Small intestine (tissue), 16 donors: ENCODE measurements at places on chromosomes 11 and 22.

- no peak for DNase-seq
These were observed 810.7 kb downstream of the TBC1D22A start for GRCh38 chr22:47573141-47573540.

GRCh38 chr11:107801641-107802040 lies 56.9 kb downstream of the SLC35F2 start:
- peak; percentile 83 for DNase-seq

GRCh38 chr11:35247428-35247827 lies 108.5 kb downstream of the CD44 start:
- DNase-seq, result peak; percentile 3

DNA sequence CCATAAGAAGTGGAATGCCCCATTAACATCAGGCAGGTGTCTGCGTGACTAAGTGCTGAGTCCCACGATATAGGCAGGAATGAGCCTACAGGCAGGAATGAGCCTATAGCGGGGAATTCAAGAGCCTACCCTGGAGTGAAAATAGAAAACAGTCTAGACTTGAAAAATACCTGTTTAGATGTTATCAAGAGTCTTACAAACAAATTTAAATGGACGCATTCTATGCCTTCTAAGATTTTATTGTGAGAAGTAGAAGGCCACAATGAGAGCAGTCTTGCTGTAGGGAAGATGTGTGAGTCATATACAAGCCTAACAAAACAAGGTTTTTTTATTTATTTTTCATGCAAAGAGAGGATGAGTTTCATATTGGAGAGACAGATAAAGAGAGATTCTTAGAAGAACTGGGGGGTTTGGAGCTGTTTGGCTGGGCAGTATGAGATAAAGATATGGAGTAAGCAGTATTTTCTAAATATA lies 200.8 kb upstream of the ZC3H12C start:
- no peak for DNase-seq

- DNase-seq, result no peak
These were observed 107.3 kb downstream of the RPS6KA4 start for GRCh38 chr11:64466115-64466718.

DNA sequence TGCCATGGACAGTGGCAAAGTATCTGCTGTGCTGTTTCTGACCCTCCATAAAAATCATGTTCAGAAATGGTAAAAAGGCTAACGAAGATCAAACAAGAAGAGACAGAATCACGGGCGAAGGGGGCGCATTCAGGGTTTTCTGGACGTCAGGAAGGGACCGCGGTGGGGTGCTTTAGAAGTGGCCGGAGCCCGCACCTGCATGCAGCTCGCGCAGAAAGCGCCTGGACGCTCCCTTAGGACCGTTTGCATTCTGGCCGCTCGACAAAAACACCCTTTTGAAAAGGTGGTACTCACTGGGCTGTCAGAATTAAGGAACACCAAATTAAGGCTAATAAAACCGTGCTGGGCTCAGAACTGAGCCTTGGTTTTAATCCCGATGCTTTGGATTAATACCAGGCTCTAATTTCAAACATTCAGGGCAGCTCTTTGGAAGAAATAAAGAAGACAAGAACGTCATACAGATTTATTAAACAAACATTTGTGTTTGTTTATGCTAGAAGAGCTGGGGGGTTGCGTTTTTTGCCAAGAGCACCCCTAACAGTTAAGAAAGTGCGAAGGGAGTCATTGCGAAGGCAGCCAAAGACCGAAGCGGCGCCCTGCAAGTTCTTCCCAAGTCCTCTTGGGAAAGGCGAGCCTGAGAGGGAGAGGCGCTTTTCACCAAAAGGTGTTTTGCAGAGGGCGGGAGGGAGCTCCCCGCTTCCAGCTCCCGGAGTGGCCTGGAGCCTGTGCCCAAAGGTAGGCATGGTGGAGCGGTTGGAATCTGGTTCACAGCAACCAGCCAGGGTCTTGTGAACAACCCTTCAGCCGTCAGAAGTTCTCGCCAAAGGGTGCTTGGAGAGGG lies 47.7 kb upstream of the DBX1 start:
- DNase-seq, result no peak

GRCh38 chr11:61157743-61158142 lies 3.5 kb downstream of the VPS37C start:
- DNase-seq, result no peak

DNA sequence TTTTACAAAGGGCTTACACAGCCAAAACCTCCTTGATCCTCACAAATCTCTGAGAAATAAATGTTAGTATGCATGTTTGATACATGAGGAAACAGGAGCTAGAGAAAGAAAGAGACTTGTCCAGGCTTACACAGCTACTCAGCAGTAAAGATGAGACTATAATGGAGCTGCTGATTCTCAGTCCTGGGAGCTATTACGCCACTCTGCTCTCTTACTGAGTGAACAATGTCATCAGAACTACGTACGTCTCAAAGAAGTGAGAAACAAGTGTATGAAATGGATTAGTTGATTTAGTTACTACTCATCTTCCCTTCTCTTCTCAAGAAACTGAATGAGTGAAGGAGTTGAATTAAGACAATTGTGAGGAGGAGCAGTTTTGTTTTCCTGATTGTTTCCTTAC lies 12.3 kb downstream of the MS4A6E start:
- DNase-seq, result no peak

DNA sequence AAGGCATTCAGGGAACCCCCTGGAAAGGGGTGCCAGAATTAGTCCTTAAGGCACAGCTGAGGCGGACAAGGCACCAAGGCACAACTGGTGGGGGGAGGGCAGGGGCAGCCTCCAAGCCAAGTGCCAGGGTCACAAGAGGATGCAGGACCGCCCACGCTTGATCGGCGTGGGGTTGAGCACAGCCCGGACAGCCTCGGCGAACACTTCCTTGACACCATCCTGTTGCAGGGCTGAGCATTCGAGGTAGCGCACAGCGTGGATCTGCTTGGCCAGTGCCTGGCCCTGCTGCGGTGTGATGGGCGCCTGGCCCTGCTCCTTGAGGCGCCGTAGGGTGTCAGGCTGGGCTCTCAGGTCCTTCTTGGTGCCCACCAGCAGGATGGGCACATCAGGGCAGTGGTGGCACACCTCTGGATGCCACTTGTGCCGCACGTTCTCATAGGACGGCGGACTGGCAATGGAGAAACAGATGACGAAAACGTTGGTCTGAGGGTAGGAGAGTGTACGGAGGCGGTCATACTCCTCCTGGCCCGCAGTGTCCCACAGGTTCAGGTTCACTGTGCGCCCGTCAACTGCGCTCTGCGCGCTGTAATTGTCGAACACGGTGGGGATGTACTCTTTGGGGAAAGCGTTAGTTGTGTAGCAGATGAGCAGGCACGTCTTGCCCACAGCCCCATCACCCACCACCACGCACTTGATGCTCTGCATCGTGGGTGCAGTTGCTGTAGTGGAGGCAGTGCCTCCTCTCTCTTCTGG lies 13.1 kb downstream of the RHOG start:
- DNase-seq, result no peak

DNA sequence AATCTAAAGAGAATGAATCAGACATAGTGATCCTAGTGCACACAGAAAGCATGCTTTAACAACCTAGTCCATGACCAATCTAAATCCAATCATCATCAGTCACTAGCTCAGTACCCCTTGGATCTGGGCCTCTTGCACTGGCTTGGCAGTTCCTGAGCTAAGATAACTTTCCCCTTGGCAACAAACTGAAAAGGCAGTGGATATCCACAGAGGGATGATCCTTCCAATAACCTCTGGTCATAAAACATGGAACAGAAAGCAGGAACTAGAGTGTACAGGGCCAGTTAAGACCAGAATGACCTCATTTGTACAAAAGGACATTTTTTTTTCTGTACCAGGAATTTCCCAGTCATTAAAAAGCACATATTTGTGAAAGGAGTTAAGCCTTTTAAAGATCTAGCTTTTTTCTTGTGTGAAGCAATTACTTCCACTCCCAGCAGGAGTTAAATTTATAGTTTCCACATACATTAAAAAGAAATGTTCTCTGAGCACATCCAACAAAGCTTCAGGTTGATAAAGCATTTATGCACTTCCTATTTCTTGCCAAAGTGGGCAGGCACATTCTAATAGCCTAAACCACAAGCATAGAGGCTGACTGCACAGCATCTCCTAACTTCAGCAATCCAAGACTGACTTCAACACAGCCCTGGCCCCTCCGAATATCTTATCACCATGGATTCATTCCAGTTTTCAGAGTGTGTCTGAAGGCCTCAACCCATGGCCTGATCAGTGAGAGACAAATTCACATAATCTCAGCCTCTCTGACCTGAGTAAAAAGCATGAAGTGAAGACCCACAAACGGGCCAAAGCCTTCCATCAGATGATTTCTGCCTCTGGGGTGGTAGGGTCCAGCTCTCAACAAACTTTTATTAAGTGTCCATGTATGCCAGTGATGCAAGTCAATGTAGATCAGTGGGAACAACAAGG lies 29.9 kb downstream of the GUCY1A2 start:
- no peak for DNase-seq

GRCh38 chr11:43214471-43214870 lies 97.3 kb upstream of the API5 start:
- DNase-seq, result no peak

- no peak for DNase-seq
These were observed 34.4 kb downstream of the LRRC32 start for GRCh38 chr11:76635991-76636738.

GRCh38 chr11:69486056-69486772 lies 4.8 kb downstream of the LINC01488 start:
- DNase-seq, result no peak

DNA sequence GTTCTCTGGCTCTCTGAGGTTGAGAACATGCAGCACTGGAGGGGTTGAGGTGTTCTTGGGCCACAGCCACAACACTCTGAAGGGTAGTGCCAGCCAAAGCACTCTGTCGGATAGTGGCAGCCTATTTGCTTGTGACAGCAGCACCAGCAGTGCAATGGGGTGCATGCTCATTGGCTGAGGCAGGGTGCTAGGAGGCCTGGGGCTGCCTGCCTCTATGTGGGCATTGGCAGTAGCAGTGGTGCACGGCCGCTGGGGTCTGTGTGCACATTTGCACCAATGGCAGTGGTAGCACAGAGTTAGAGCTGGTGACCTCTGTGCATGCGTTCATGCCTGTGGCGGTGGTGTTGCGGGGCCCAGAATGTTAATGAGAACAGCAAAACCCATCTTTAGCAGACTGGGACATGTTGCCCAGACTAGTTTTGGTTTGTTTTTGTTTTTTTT lies 25.4 kb downstream of the PI4KA start:
- DNase-seq, result no peak

- DNase-seq, result no peak
These were observed 77.1 kb downstream of the UVRAG start for GRCh38 chr11:75891947-75892739.

GRCh38 chr11:48169717-48170116 lies 46.9 kb upstream of the OR4B1 start:
- no peak for DNase-seq

DNA sequence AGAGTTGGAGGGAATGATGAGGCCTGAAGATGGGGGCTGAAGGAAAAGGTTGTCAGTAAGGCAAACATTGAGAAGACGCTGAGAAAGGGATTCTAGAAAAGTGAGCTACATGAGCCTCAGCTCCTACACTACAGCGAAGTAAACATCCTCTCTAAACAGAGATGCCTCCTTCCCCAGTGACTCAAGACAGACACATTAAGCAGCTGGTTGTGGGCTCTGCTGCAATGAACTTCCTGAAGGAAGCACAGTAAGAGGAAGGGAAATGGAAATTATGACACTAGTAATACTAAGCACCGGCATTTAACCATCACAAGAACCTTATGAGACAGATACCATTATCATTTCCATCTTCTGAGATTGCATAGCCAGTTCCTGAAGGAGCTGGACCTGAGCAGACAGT lies 190.5 kb downstream of the C11orf87 start:
- no peak for DNase-seq

DNA sequence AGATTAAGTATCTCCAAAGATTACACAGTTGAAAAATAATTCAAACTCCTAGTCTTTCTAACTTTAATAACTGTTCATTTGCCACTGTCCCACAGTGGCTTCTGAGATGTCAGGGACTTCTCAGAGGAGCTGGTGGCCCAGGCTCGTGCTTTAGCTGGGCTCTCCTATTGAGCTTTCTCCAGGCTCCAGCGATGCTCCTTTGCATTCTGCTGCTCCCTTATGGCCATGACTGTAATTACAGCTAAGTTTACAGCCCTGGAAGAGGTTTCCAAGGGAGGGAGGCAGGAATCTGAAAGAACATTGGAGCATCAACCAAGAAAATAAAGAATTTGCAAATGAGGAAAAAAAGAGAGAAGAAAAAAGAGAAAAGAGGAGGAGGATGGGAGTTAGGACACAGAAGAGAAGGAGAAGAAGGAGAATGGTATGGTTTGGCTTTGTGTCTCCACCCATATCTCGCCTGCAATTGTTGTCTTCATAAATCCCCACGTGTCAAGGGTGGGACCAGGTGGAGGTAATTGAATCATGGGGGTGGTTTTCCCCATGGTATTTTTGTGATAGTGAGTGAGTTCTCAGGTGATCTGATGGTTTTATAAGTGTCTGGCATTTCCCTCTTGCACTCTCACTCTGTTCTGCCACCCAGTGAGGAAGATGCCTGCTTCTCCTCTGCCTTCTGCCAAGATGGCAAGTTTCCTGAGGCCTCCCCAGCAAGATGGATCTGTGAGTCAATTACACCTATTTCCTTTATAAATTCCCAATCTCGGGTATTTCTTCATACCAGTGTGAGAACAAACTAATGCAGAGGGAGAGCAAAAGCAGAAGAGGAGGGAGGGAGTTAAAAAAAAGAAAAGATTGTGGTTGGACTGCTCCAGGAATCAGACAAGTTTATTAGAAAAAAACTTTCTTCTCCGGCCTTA lies 857.0 kb downstream of the KCNA4 start:
- DNase-seq, result peak; percentile 43

DNA sequence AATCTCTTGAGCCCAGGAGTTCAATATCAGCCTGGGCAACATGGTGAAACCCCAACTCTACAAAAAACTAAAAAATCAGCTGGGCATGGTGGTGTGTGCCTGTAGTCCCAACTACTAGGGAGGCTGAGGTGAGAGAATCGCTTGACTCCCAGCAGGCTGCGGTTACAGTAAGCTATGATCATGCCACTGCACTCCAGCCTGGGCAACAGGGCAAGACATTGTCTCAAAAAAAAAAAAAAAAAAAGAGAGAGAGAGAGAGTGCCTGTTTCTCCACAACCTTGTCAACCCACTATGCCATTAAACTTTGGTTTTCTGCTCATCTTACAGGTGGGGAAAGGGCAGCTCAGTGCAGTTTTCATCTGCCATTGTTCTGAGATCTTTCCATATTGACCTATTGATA lies 5.1 kb downstream of the FOLR3 start:
- DNase-seq, result no peak

- no peak for DNase-seq
These were observed at the start of gene SORL1-AS1 for GRCh38 chr11:121452609-121453150. TSS of gene SORL1-AS1 (minus strand) at chr11:121452967.
